NCI-H1694 treated with DMSO at 0.1 percent for 48 hours (cell line): ENCODE measurements at places on chromosomes 2 and 18.
A peak's percentile ranks its signal among the peaks of the same experiment; 100 is the strongest.

DNA sequence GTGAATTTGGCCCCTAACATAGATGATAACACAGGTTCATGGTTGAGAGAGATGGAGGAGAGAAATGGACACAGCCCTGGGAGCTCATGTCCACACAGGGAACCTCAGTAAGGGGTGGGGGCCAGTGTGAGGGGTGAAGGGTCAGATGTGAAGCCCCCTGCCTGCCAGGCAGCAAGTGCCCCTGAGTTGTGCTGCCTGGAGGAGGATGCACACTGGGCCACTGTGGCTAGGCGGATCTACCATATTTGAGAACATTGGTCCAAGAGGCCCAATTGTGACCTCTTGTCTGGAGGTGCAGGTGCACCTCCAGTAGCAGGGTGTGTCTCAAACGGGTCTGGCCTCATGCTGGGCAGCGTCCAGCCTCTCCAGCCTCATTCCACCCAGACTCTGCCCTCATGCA is 99.6 kb upstream of the SNTG2 start:
- no peak for DNase-seq

DNA sequence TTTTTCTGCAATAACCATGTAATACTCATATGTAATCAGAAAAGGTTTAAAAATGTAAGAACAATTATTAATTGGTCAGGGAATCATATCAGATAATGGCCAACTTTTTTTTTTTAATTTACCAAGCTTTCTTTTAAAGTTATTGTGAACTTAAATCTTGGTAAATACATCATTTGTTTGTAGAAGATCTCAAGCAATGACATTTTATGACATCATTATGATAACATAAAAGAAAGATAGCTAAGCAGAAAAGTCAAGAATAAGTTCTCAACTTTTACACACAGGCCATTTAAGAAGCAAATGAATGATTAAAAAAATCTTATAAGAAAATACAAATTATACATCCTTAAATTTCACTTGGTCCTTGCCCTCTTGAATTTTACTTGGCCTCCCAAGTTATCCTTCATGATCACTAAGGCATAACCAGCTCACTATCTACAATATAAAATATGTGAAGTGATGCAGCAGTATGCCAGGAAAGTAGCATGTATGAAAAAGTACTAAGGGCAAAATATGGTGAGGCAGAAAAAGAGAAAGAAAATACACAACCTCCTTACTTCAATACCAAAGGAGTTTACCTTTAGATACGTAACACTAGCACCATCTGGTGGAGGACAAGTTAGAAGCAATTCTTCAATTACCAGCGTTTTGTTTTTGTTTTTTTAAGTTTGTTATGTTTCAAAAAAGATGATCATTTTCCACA is 116.6 kb downstream of the SRBD1 start:
- DNase-seq, result peak; percentile 66

DNA sequence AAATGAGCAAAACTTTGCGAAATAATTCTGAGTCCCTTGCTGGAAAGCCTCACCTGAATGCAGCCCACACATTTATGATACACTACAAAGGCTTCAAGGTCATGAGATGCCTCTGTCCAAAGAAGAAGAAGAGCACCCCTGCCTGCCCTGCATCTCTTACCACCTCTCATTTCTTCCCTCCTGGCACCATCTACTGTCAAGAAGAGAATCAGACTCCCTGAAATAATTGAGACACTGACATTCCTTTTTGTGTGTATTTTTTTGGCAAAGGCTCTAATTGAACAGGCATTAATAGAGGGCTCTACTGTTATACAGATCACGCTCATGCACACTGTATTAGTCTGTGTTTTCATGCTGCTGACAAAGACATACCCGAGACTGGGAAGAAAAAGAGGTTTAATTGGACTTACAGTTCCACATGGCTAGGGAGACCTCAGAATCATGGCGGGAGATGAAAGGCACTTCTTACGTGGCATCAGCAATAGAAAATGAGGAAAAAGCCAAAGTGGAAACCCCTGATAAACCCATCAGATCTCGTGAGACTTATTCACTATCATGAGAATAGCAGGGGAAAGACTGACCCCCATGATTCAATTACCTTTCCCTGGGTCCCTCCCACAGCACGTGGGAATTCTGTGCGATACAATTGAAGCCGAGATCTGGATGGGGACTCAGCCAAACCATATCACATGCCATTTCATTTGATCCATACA is 176.3 kb downstream of the ALPK2 start:
- DNase-seq, result no peak

- no peak for DNase-seq
Measured at GRCh38 chr2:133790711-133791110, 222.4 kb upstream of the NCKAP5 start.

GRCh38 chr18:26215247-26215970 is 10.8 kb upstream of the TAF4B start:
- DNase-seq, result no peak

DNA sequence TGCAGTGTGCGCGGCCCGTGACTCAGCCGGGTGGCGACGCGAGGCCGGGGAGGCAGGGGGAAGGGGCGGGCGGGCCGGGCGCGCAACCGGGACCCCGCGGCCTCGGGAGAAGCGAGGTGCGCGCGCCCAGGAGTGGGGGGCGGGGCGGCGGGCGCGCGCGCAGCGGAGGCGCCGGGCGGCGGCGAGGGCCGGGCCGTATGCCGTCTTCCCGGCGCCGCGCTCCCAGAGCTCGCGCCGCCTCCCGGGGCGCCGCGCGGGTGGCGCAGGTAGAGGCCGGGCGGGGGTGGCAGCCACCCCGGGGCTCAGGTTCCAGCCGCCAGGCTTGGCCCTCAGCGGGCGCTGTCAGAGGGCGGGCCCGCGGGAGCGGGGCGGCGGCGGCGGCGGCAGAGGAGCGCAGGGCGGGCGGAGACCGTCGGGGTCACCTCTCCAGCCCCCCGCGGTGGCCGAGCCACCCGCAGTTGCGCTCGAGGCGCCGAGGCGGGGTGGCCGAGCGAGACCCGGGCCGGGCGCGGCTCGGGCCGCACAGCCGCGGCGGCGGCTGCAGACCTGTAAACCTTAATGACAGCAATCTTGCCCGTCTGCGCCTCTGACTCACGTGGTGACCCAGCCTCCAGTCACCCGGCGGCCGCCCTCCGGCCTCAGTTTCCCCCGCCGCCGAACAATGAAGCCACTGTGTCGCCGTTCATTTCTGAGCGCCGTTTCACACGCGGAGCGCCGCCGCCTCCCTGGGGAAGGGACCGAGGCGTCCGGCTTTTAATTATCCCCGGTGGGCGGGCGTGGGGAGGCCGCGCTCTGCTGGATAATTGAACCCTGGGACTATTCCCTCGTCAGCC is 25.3 kb upstream of the SMAD7 start:
- DNase-seq, result no peak

DNA sequence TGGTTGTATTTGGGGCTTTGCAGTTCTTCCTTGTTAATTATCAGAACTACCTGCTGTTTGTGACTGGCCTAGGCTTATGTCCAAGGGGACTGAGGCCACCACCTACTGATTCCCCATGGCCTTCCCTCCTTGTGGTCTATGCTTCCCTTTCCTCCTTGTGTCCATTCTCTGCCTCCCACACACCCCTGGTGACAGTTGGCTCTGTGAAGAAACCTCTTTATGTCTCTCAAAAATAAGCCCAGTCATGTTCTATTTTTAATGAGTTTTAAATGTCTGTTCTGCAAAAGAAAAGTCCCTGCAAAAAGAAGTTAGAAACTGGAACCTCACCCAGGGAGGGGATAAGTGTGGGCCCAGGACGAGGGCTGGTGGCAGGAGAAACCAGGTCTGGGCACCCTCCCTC is 105.0 kb downstream of the SMC6 start:
- DNase-seq, result no peak

DNA sequence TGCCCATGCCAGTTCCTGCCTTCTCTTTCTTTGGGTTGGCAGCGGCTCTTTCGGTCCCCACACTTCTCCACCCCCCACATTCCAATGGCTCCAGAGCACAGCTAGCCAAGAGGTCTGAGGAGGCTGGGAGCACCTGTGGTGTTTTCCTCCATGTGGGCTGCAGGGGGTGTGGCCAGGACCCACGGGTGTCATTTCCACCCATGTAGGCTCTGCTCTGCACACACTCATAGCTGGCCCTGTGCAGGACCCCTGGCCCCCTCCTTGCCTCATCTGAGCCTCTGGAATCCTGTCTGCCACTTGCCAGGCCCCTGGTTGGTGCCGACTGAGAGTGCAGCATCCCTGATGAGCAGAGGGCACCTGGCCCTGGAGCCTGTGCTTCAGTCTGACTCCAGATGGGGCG is 46.3 kb downstream of the DYSF start:
- DNase-seq, result no peak

DNA sequence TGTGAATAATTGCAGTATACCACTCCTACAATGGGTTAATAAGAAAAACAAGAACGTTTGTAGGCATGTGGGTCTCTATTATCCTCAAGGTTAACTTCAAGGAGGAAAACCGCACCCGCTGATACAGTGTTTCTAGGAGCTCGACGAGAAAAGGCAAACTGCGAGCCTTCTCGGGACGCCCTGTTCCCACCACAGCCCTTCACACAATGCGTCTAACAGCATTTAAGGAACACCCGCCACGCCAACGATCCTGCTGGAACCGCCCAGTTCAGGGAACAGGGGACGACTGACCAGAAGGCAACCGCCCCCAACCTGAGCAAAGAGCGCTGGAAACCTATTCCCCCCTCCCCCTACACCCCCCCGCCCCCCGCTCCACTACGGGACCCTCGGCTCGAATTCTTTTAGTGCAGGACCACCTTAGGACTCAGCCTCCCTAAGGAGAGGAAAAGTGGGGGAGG is 710 bp upstream of the TMSB10 start:
- DNase-seq, result peak; percentile 8
